ENCODE measurements at places on chromosomes 13 and 19.

- peak; percentile 82 for DNase-seq
These were observed 49.8 kb upstream of the GTF3A start for GRCh38 chr13:27374650-27375049.

- no peak for DNase-seq
These were observed 12.0 kb downstream of the PLPP2 start for GRCh38 chr19:279231-279630.

- peak; percentile 2 for DNase-seq
These were observed 130.2 kb downstream of the FGF9 start for GRCh38 chr13:21800837-21801616.

DNA sequence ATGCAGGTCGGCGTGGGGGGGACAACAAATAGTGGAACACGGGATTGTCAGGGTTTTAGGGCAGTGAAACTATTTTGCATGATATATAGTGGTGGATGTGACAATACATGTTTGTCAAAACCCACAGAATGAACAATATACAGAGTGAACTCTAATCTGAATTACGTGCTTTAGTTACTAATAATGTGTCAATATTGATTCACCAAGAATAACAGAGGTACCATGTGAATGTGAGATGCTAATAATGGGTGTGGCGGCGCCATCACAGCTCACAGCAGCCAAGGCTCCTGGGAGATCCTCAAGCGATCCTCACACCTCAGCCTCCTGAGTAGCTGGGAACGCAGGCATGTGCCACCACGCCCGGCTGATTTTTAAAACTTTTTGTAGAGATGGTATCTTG is 12.9 kb downstream of the ELAVL1 start:
- DNase-seq = no peak

DNA sequence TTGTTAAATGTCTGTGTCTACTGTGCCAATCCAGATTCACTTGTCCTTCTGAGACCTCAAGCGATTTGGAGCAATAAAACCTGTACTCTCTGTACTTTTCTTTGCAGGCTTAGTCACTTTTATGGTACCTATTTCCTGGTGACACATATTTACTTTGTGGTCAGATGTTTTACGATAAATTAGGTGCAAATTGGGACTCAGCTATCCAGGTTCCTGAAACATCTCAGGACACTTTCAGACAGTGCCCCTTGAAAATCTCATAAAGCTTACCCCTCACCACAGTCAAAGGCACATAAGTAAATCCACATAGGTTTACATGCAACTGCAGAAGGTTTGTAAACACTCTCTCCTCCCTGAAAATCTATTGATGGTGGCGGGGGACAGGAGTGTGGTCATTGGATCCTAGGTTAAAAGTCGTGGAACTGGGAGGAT is 438.8 kb downstream of the EFNB2 start:
- no peak for DNase-seq

- DNase-seq = no peak
These were observed 19.8 kb downstream of the CD70 start for GRCh38 chr19:6571167-6571566.

DNA sequence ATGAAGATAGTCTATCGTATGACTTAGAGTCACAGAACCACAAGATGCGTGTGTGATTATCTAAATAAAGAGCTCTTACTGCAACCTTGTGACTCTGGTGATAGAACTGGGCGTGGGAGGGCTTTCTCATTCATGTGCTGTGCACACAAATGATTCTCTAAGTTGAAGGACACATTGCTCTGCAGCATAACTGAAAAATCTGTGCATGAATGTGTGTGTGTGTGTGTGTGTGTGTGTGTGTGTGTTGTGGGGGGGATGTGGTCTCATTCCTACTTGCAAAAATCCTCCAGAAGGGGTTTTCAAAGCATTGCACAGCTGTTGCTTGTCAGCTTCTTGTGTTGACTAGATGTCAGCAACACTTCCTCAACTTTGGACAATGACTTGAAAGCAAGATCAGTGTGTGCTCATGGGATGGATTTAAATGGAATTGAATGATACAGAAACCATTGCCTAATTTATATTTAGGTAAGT is 22.4 kb downstream of the LRCH1 start:
- DNase-seq = peak; percentile 78

- DNase-seq = no peak
These were observed 40.5 kb upstream of the VSTM2B start for GRCh38 chr19:29485293-29485692.

GRCh38 chr19:34066007-34066643 is 106.2 kb upstream of the LSM14A start:
- no peak for DNase-seq

GRCh38 chr13:101140087-101140770 is 276.1 kb downstream of the NALCN start:
- DNase-seq = no peak

GRCh38 chr19:38293281-38293680 is 10.8 kb upstream of the C19orf33 start:
- DNase-seq = no peak

GRCh38 chr13:74040200-74040599 is 94.0 kb downstream of the KLF12 start:
- DNase-seq = peak; percentile 30

- peak; percentile 20 for DNase-seq
These were observed 323.0 kb downstream of the EFNB2 start for GRCh38 chr13:106212386-106213010.

DNA sequence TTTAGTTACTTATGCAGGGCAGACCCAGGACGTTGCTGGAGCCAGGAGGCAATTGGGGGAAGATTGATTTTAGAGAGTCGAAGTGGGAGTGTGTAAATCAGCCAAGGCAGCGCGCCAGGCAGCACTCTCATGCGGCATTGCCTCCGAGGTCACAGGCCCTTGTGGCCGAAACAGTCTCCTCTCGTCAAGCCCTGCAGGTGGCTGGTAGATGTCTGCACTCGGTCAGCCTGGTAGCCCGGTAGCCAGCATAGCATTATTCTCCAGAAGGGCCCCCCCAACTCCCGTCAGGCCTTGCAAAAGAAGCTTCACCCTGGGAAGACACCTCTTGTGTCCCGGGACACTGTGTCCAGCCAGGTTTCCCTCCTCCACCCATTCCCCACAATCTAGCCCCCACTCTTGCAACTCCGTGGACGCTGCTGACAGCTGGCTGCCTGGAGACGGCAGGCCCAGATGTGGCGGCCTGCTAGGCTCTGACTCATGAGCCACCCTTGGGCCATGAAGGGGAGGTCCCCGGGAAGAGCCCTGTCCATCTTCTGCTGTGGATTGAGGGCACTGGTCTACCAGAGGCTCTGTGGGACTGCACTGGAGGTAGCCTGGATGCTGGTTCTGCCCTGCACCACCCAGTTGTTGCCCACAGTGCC is 2.6 kb upstream of the PEPD start:
- no peak for DNase-seq

GRCh38 chr19:47107202-47107952 is 6.2 kb downstream of the ZC3H4 start:
- DNase-seq = no peak

DNA sequence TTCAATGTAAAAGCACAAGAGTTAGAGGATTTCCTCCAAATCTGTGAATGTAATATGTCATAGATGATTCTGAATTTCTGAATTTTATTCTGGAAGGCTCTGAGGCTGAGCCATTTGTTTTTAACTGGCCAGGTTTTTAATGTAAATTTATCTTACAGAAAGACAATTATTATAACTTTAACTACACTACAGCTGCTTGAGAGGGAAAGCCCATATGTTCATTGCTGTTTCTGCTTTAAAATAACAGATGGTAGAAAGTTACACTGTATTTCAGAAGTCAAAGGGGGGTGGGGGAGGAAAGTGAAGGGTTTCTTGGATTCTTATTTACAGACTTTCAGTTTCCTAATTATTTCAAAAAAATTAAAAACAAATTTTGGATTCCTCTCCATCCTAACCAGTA is 62.8 kb downstream of the DNAJC15 start:
- no peak for DNase-seq

GRCh38 chr13:32272021-32272683 is 43.0 kb downstream of the ZAR1L start:
- no peak for DNase-seq

DNA sequence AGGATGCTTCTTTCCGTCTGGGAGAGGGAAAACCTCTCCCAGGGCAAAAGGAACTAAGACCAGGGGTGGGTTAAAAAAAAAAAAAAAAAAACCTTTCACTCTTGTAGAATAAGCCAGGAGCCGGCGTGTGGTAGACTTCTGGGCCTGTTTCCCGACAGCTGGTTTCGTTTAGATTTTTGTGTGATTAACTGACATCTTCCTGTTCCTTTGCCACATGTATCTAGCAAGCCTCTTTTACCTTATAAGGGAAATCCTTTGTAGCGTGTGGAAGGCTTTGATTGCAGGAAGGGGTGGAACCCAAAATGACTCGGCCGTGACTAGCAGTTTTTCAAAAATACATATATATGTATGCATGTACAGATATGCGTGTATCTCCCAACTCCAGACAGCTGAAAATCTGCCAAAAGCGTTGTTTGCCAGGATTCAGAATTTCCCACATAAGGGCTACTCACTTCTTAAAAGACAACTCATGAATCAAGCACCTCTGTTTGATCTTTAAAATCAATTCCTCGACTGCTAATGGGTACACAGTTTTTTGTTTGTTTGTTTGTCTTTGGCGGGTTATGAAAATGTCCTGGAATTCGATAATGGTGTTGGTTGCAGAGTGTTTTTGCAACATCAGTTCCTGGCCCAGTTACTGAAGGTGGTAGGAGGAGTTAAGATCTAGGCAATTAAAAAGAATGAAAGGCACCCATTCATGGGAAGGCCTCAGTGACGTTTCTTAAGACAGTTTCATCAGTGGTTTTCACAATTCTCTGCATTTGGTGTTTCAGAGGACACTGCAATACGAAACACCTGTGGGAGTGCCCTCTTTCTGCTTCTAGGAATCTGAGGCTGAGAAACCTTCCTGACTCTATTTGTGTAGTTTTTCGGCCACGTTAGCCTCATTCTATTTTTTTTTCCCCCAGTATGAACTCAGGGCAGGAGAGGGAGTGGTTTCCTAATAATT is 2.7 kb downstream of the TPM4 start:
- peak; percentile 99 for DNase-seq

GRCh38 chr19:28602675-28603298 is 610.2 kb downstream of the UQCRFS1 start:
- no peak for DNase-seq

DNA sequence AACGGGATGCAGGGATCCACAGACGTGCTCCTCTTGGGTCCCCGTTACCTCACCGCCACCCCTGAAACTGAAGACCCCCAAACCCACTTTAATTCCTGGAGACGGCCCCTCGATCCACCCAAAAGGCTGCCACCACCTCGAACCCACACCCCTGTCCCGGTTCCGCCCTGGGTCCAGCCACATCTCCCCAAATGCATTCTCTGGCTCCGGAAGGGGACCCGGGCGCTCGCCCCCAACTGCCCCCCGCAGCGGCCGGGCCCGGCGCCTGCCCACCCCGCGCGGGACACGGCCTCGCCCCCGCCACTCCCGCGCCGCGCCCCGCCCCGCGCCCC is 219 bp upstream of the FSTL3 start:
- DNase-seq = no peak

DNA sequence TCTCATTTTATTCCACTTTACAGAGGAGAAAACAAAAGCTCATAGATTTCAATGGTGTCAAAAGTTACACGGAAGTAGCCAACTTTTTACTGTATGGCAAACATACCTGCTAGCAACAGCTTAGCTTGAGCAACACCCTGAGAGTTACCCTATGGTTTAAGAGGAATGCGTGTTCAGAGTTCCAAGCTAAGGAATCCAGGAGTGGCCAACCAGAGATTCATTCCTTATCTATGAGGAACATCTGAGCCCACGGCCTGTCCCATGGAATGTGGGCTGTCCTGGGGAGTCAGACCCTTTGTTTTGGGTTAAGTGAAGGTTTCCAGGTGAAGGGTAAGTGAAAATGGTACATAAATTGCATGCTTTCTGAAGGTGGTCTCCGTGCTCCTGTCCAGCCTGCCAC is 67.5 kb downstream of the STARD13 start:
- DNase-seq = peak; percentile 85

DNA sequence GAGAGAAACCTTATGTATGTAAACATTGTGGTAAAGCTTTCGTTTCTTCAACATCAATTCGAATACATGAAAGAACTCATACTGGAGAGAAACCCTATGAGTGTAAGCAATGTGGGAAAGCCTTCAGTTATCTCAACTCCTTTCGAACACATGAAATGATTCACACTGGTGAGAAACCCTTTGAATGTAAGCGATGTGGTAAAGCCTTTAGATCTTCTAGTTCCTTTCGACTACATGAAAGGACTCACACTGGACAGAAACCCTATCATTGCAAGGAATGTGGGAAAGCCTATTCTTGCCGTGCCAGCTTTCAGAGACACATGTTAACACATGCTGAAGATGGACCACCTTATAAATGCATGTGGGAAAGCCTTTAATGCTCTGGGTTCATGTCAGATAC is 24.7 kb downstream of the ZNF136 start:
- no peak for DNase-seq

DNA sequence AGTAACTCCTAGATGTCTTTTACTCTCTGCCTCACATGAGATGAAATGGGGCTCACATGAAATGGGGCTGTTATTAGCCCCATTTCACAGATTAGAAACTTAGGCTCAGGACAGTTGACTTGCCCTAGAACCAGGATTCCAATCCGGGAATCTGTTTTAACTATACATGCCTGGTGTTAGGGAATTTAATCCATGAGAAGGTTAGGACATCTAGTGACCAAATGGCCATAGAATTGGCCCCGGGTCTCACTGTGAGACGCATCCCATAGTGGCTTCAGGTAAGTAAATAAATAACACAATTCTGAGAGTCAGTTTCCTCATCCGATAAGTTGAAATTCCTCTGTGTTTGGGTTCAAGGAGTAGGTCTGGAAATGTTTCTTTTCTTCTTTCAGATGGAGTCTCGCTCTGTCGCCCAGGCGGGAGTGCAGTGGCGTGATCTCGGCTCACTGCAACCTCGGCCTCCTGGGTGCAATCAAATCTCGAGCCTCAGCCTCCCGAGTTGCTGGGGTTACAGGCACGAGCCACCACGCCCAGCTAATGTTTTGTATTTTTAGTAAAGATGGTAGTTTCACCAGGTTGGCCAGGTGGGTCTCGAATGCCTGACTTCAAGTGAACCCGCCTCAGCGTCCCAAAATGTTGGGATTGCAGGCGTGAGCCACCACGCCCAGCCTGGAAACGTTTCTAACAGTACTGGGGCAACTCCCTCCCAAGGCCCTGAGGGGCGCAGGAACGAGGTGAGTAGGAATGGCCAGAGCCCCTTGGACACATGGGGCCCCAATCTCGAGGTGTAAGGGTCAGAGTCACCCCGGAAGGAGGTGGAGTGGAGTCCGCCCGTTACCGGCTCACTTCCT is 1.2 kb upstream of the ZNF574 start:
- no peak for DNase-seq

DNA sequence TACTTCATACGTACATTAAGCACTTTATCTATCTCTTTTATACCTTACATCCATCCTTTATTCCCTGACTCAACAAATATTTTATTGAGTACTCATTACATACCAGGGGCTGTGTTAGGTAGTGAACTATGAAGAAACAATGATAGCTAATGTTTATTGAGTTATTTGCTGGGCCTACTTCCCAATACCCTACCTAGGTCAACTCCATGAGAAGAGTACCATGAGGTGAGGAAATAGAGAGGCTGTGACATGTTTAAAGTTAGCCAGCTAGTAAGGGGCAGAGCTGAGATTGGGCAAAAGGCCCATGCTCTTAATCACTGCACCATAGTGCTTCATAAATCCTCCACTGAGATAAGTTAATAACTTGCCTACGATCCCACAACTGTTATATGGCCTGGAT is 79.9 kb downstream of the FREM2 start:
- no peak for DNase-seq

- DNase-seq = peak; percentile 69
These were observed 1.4 kb upstream of the ZMYM5 start for GRCh38 chr13:19864746-19865309.

- DNase-seq = no peak
These were observed 10.8 kb downstream of the C2CD4C start for GRCh38 chr19:397941-398706.

GRCh38 chr19:19224852-19225494 is 13.2 kb downstream of the NCAN start:
- DNase-seq = peak; percentile 46
